ENCODE measurements at places on chromosomes 1 and 21. TPM values are rescaled to one million over a fixed set of nuclear protein-coding genes. Genes with fewer than 3 reads are reported as not detected.

Gene AKR7A3
- 2.1 TPM for total RNA-seq

Gene ARPC5
- total RNA-seq, result 103 TPM

Gene AZIN2
- total RNA-seq, result 14.1 TPM

Gene ACP6
- 14.5 TPM for total RNA-seq

Gene TMEM63A
- 4.4 TPM for total RNA-seq

Gene PIK3R3
- total RNA-seq, result 87.0 TPM

Gene KIF17
- total RNA-seq, result 17.8 TPM

Gene SLAMF7
- total RNA-seq, result not detected

Gene AK5
- total RNA-seq, result 64.4 TPM

Gene KCNJ15
- total RNA-seq, result under 0.01 TPM

Gene CPLANE2
- total RNA-seq, result 37.4 TPM

Gene HFM1
- total RNA-seq, result 28.8 TPM

Gene CACNA1S
- under 0.01 TPM for total RNA-seq
